ENCODE measurements at places on chromosomes 13 and 19.

DNA sequence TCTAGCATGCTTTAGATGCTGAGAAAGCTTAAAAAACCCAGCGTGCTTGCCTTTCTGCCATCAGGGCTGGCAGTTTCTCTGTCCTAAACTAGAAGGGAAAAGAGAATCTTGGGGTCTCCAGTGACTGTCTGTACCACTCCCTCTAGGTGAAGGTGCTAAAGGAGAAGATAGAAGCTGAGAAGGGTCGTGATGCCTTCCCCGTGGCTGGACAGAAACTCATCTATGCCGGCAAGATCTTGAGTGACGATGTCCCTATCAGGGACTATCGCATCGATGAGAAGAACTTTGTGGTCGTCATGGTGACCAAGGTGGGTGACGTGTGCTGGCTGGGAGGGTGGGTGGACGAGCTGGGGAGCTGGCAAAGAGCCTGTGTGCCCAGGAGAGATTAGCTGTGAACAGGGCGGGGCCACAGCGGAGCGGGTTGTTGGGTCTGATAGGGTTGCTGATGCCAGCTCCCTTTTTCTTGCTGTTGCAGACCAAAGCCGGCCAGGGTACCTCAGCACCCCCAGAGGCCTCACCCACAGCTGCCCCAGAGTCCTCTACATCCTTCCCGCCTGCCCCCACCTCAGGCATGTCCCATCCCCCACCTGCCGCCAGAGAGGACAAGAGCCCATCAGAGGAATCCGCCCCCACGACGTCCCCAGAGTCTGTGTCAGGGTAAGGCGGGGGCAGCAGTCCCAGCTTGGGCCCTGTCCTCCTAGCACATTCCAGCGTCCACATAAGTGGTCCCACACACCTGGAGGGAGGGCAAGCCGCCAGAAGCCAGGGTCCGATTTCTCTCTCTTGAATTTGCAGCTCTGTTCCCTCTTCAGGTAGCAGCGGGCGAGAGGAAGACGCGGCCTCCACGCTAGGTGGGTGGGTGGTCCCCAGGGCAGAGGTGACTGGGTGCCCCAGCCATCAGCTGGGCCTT lies 2.3 kb downstream of the RAD23A start:
- DNase-seq = no peak

- no peak for DNase-seq
These were observed 13.8 kb upstream of the NPAS1 start for GRCh38 chr19:47005873-47006272.

DNA sequence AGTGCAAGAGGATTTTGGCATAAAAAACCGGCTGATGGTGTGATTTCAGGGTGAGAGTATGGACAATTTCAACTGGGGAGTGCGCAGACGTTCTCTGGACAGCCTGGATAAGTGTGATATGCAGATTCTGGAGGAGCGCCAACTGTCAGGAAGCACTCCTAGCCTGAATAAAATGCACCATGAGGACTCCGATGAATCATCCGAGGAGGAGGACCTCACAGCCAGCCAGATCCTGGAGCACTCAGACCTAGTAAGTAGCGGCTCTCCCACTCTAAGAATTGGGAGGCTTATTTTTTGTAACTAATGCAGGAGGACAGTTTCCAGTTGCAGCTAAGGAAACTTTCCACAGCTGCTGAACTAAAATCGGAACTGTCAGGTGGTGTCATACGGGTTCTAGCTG lies 53.6 kb downstream of the ZAR1L start:
- DNase-seq = no peak

GRCh38 chr13:64075543-64076271 lies 2660.1 kb upstream of the PCDH20 start:
- DNase-seq = no peak

GRCh38 chr13:44459674-44460073 lies 86.0 kb downstream of the SERP2 start:
- DNase-seq = no peak

- DNase-seq = peak; percentile 50
These were observed 218.9 kb upstream of the EDNRB start for GRCh38 chr13:78137404-78138142.

- no peak for DNase-seq
These were observed at the start of gene MATK for GRCh38 chr19:3785938-3786824. TSS of gene MATK (minus strand) at chr19:3786381. CDS start at chr19:3785135, 1,246 bp downstream.

DNA sequence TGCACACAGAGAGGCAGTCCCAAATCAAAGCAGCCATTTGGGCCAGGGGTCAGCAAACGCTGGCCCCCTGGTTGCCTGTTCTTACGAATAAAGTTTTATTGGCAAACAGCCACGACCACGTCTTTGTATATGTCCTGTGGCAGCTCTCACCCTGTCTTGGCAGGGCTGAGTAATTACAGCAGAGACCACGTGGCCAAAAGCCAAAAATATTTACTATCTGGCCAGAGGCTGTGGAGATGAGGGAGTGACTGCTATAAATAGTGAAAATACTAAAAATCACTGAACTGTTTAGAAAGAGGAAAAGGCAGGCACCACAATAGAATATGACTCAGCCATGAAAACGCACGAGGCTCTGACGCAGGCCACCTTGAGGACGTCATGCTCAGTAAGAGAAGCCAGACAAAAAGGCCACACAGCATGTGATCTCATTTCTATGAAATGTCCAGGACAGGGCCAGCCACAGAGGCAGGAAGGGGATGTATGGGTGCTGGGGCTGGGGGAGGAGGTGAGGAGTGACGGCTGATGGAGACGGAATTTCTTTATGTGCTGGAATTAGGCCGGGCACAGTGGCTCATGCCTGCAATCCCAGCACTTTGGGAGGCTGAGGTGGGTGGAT lies 29.4 kb downstream of the SMIM24 start:
- DNase-seq = no peak

DNA sequence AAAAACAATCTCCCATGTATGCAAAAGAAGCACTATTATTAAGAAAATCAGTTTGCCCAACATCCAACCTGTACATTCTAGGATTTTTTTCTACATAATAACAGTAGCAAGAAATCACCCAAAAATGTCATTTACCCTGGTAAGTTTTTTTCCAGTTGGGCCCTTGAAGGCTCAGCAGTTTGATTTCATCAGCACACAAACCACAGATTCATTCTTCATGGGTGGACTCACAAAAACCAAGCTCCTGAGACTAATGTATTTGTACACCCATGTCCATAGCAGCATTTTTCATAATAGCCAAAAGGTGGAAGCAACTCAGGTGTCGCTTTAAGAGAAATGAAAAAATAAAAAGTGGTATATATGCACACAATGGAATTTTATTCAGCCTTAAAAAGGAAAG lies 210.1 kb downstream of the TBC1D4 start:
- DNase-seq = no peak

- no peak for DNase-seq
These were observed 102.2 kb upstream of the PEG3 start for GRCh38 chr19:56942756-56943155.

DNA sequence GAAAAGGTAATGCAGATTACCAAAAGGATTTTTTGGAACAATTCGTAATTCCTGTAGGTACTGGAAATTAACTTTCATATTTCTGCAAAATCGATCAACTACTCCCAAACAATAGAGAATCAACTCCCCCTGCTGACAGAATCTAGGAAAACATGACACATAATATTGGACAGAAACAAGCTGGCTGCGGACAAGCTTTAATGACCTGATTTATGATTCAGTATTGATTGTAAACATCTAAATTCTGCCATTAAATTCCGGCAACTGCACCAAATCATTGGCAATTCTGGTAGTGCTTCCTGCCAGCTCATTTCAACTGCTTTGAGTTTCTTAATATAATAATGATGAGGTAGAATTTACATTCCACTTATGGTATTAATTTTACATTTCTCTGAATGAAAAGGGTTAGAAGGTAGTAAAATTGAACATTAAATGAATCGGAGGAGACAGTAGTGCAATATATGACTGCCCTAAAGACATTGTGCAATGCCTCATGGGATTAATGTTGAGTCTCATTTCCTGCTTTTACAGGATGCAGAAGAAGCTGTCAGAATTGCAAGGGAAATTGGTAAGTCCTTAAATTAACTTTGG lies 146.5 kb downstream of the PCCA start:
- peak; percentile 18 for DNase-seq

GRCh38 chr13:60013166-60013565 lies 150.6 kb downstream of the DIAPH3 start:
- no peak for DNase-seq

DNA sequence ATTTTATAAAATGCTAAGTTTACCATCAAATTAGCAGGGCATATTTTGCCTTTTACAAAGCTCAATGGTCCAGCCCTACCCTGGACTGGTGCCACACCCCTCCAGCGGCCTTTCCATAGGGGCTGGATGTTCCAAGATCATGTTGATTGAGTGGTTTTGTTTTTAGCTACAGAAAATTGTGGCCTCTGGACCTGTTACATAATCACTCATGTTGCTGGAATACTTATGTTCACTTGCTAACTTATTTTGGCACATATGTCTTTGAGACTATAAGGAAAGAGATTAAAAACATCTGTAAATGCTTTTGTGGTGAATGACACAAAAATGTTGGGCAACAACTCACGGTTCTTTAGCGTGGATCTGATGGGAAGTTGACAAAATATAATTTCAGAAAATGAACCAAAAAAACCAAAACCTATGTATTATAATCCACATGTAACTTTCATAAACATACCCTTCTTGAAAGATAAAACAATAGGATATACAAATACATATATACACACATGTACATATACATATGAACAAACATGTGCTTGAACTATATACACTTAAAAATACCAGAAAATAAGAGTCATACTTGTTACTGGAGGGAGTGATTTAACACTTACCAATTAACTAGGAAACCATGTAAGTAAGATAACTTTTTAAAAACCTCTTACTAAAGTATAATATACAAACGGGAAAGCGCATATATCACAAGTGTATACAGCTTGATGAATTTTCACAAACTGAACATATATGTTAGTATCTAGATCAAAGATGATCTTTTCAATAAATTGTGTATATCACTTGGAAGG lies 46.6 kb upstream of the SLC15A1 start:
- DNase-seq = no peak

- no peak for DNase-seq
These were observed 9.8 kb downstream of the ZGLP1 start for GRCh38 chr19:10299545-10300458.

DNA sequence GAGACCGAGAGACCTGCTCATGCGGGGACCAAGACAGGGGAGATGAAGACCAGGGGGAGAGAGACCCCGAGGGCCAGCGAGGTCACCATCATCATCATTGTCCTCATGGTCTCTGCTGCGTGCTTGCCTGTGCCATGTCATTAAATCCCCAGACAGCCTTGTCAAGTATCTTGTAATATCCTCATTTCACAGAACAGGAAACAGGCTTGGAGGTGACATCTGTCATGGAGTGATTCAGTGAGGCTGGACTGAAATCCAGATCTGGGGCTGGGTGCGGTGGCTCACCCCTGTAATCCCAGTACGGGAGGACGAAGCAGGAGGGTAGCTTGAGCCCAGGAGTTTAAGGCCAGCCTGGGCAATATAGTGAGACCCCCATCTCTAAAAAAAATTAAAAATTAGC lies 5.9 kb upstream of the NANOS2 start:
- DNase-seq = no peak

DNA sequence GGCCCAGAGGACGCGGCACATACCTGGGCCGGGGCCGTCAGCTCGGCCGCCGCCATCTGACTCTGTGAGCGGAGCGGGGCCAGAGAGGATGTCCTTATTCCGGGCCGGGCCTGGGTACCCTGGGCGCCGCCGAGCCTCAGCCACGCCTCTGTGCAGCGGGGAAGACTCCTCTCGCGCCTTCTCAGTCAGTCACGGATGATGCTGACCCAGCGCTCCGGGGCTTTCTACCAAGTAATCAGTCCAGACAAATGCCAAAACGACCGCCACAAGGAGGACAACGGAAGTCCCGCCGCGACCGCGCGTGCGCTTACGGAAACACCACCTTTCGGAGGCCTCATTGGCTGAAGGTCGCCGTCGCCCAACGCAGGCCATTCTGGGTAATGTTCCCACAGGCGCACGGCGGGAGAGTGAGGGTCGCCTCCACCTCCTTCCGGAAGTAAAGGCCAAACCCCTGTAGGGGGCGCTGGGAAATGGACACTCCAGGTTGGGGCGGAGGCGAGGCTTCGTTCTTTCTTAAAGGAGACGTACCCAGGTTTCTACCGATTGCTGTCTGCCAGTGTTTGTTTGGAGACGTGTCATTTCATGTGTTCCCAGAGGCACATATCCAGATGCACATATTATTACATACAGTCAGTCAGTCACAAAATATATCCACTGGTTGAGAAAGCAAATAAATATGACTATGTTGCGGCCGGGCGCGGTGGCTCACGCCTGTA lies at the start of gene ZNF256:
ZNF256 (minus strand) TSS at position 288 of the 716 bp plus-strand sequence; CDS start at position 56, 232 bp downstream.
- DNase-seq = peak; percentile 89

GRCh38 chr13:112725346-112726015 lies 35.6 kb downstream of the ATP11A start:
- DNase-seq = no peak

GRCh38 chr13:52411629-52412028 lies 5.7 kb upstream of the THSD1 start:
- no peak for DNase-seq

- no peak for DNase-seq
These were observed 607 bp downstream of the PLEKHJ1 start for GRCh38 chr19:2235381-2236063.
